ENCODE measurements at places on chromosomes 1 and 21.

GRCh38 chr1:233655301-233655740 lies 41.4 kb downstream of the KCNK1 start:
- no peak for DNase-seq

DNA sequence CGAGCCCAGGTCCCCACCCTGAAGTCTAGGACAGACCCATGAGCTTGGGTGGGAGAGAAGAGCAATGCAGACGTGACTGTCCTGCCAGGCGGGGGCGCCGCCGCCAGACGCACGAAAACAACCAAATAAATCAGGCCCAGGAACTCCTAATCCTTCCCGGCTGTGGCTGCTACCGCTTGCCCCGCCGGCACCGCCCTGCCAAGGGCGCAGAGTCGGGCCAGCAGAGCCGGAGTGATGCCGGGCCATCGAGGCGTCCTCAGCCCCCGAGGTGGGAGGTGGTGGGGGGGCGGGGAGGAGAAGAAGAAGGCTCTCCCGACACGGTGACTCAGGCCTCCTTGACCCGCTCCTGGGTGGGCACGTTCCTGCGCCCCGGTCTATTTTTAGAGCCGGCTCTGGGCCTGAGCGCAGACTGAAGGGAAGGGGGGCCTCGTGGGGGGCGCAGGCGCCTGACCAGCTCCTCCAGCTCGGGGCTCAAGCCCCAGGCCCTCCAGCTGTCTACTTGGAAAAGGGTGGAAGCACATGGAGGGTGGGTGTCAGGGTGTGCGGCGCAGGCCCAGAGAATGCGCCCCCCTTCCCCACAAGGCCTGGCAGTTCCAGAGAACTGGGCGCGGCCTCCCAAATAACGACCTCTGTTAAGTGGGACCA lies 10.7 kb upstream of the COL16A1 start:
- DNase-seq = no peak

DNA sequence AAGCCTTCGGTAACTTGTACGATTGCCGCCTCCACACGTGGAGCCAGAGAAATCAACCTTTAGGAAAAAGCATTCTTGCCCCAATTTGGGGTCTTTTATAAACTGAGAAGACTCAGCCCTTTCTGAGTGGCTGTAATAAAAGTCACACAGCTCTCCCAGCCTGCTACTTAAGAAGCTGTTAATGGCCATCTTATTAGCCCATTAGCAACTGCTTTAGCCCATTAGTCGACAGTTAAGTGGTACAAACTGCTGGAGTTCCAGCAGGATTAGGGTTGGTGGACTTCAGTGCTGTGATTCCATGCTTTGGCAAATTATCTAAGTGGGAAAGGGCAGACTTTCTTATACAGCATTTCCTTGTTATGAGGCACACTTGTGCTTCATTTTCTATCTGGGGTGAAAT lies 461.3 kb downstream of the RPS6KC1 start:
- DNase-seq = no peak

GRCh38 chr1:2610036-2610959 lies 22.5 kb downstream of the MMEL1 start:
- DNase-seq = no peak

DNA sequence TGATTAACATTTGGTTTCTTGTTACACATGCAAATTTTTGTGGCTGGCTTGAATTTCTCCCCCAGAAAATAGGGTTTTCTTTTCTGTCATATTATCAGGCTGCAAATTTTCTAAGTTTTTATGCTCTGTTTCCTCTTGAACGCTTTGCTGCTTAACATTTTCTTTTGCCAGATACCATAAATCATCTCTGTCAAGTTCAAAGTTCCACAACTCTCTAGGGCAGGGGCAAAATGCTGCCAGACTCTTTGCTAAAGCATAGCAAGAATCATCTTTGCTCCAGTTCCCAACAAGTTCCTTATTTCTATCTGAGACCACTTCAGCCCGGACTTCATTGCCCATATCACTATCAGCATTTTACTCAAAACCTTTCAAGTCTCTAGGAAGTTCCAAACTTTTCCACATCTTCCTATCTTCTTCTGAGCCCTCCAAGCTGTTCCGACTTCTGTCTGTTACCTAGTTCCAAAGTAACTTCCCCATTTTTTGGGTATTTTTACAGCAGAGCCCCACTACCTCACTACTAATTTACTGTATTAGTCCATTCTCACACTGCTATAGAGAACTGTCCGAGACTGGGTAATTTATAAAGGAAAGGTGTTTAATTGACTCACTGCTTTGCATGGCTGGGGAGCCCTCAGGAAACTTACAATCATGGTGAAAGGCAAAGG lies 486.9 kb upstream of the NCAM2 start:
- DNase-seq = no peak

GRCh38 chr1:218717575-218717974 lies 372.4 kb downstream of the TGFB2 start:
- no peak for DNase-seq

DNA sequence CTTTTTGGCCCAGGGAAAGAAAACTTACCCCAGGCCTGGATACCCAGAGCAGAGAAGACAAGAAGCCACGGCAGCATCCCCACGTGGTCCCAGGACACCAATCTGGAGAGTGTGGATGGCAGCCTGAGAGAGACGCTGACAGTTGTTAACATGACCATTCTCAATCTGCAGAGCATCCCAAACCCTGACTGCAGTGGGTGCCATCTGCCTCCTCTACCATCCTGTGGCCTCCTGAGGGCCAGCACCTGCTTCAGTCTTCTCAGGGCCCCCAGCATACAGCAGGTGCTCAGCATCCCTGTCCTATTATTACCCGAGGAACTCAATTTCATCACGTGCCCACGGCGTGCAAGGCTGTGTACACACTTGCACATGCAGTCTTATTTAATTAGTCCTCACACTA lies 785 bp downstream of the PGLYRP4 start:
- DNase-seq = no peak

- no peak for DNase-seq
Observed at GRCh38 chr1:10236405-10237156, 26.2 kb downstream of the KIF1B start.

- no peak for DNase-seq
Observed at GRCh38 chr1:31760471-31761470, 3.4 kb downstream of the ADGRB2 start.

DNA sequence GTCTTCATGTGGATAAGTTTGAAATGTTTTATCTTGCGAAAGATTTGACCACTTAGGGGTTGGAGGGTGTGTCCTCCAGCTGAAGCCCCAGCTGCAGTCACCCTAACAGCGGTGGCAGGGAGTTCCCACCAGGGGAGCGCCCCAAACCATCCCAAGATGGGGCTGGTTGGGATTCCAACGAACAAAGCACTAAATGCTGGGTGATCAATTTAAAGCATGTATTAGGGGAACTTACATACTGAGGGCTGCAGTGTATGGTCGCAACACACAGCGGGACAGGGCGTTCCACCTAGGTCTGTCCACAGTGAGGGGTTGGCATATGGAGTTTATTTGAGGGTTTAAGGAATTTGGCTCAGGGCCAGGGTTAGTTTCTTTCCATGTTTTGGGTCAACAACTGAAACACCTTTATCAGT lies 26.3 kb downstream of the SLC37A1 start:
- DNase-seq = no peak

- DNase-seq = no peak
Observed at GRCh38 chr1:8423692-8424538, 106.0 kb downstream of the SLC45A1 start.

GRCh38 chr1:220705782-220706181 lies 15.6 kb downstream of the C1orf115 start:
- DNase-seq = no peak

- no peak for DNase-seq
Observed at GRCh38 chr1:183869230-183869629, 64.3 kb downstream of the RGL1 start.

DNA sequence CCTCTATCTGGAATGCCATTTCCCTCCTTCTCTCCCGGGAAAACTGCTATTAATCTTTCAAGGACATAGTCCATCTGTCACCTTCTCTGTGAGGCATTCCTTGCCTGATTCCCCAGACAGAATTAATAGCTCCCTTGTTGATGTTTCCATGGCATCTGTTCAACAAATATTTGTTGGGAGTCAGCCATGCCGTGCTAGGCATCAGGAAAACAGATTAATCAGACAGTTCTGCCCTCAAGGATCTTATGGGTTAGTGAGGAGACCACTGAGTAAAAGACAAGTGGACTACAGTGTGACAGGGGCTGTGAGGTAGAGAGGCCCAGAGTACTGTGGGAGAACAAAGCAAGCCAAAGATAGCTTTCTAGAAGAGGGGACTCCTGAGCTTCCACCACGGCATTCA lies 11.4 kb upstream of the MAGOH start:
- DNase-seq = no peak

DNA sequence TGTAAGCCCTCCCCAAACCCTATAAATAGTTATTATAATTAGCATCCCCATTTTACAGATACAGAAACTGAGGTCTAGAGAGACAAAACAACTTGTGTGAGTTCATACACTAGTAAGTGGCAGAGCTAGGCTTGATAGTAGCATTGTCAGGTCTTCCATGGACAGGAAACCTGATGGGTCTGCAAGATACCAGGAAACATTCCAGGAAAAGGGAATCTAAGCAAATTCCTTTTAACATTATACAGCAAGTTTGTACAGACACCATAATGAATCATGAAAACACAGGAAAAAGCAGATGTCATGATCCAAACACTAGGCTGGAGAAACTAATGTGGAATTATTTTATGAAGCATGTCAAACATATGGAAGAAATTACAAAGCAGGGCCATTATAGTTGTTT lies 89.1 kb upstream of the KCNK2 start:
- DNase-seq = no peak

GRCh38 chr1:39938856-39939255 lies 16.1 kb upstream of the MFSD2A start:
- no peak for DNase-seq

GRCh38 chr1:164755690-164756089 lies 196.7 kb downstream of the PBX1 start:
- DNase-seq = no peak

DNA sequence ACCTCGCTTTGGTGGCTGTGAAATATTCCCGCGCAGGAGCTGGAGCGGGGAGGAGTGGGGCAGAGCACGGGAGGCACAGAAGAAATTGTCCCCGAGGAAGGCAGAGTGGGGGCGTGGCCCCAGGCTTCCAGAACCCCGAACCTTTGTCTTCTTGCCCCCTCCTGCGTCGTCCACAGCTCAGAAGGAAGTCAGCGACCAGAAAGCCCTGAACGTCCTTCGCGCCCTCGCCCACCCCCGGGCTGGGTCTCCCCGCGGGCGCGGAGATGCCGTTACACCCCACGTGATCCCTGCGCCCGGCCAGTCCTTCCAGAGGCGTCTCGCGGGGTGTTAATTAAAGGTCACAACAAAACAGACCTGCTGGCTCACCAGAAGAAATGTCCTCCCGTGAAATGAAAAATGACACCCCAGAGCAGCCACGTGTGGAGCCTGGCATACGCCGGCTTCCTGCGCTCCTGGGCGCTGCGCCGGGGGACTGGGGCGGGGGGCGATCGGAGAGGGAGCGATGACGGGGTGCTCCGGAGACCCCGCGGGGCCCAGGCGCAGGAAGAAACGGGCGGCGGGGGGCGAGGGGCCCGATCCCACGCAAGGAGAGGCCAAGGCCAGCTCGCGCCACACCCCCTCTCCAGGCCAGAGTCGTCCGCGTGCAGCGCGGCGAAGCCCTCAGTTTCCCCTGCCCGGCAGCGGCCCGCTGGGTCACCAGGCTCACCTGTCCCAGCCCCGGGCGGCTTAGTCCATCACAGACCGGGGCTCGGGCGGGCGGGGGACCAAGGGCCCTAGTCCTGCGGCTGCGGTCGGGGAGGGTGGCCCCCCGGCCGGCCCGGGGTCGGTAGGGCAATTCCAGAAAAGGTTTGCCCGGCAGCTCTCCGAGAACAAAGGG lies 995 bp upstream of the KIF26B start:
- no peak for DNase-seq

GRCh38 chr1:18921516-18922251 lies 19.3 kb upstream of the ALDH4A1 start:
- no peak for DNase-seq

DNA sequence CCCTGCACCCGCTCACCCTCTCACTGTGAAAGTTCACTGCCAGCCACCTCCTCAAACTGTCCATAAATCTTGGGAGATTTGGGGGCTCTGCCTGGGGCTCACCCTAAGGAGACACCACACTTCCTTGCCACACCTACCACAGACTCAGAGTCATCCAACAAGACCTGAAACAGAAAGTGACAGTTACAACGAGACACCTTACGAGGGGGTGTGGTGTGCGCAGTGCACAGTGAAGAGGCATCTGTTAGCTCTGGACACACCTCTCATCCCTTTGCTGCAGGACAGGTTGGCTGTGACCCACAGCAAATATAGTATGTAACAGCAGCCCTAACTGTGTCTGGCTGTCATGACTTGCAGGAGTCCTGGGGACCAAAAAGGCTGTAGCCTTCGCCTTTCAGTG lies 190.2 kb downstream of the NR5A2 start:
- no peak for DNase-seq

DNA sequence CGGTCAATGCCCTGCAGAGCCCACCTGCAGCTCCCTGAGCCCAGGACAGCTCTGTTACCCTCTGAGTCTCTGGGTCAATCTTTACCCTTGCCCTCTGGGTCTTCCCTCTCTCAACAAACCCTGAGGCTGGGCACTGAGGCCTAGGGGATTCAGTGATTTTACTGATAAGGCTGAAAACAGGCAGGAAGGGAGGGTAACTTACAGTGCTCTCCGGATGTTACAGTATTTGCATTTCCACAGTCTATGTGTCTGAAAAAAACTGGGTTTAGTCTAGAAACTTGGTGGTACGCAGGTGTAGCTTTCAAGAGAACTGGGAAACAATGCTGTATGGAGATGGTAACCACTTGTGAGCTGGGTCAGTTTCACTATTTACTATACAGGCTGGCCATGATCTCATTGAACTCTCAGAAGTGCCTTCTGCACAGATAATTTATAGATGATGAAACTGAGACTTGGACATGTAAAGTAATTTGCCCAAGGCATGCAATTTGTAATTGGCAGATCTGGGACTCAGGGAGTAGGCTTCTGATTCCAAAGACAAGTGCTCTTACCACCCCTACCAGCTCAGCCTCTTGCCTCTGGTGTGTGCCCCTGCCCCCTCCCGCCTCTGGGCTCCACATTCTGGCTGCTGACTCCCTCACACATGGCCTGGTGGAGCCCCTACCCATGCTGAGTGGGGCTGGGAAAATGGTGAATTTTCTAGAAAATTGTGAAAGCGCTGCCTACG lies 48.8 kb downstream of the TENT5C start:
- DNase-seq = no peak

- DNase-seq = no peak
Observed at GRCh38 chr1:75672528-75673393, 51.7 kb upstream of the ACADM start.

GRCh38 chr21:34154878-34155277 lies 81.5 kb downstream of the MRPS6 start:
- no peak for DNase-seq

DNA sequence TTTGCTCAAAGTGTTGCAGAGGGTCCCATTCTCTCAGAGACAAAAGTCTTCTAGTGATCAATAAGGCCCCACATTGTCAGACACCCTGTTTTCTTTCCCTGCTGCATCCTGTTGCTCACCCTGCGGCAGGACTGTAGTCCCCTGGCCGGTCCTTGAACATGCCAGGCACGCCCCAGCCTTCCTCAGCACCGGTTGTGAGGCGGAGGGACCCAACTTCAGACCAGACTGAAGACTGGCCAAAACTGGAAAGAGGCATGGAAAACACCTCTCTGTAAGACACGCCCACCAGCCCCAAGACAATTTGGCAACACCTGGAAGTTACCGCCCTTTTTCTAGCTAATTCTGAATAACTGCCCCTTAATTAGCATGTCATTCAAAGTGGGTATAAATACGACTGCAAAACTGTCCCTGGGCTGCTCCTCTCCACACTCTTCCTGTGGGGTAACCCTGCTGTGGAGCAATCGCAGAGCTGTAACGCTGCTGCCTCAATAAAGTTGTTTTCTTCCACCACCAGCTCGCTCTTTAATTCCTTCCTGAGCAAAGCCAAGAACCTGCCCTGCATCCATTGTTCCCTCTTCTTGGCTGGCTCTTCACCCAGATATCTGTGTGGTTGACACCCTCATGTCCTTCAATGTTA lies 23.8 kb downstream of the PLA2G2A start:
- no peak for DNase-seq
